T-helper 17 cell (primary cell): ENCODE measurements at places on chromosomes 13 and 19.

- H3K27me3 ChIP-seq: no peaks in the 10 kb centered on the region
- H3K27ac ChIP-seq: peak overlapping the region; percentile 62
- peaks cover 5% of the 10 kb centered on the region for H3K4me1 ChIP-seq
- H3K4me3 ChIP-seq: no peak overlapping the region
- peak; percentile 56 for DNase-seq
- no peaks in the 10 kb centered on the region for H3K36me3 ChIP-seq
These were observed 3.7 kb downstream of the WDR87 start for GRCh38 chr19:37902668-37903067.

DNA sequence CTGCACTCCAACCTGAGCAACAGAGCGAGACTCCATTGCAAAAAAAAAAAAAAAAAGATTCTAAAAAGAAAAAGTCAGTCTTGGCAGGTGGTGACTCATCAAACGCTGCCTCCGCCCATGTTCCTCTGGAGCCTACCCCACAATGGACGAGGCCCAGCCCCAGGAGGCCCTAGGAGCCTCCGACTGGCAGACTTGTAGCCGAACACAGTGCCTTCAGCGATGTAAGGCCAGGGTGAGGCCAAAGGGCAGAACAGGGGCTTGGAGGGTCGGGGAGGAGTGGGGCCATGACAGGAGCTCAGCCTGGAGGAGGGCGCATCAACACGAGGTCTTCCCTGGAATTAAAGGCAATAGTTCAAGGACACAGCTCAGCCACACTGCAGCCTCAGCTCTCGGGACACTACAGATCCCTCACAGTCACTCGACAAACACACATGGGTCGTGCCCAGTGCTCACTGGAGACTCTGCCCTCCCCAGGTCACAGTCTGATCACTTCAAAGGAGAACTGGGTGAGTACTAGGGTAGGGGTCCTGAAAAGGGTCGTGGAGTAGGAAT, 5.1 kb downstream of the USE1 start:
- DNase-seq: no peak
- H3K4me3 ChIP-seq: no peak overlapping the region
- H3K27ac ChIP-seq: no peak overlapping the region
- H3K4me1 ChIP-seq: peaks cover 6% of the 10 kb centered on the region
- H3K27me3 ChIP-seq: no peaks in the 10 kb centered on the region
- H3K36me3 ChIP-seq: no peaks in the 10 kb centered on the region

DNA sequence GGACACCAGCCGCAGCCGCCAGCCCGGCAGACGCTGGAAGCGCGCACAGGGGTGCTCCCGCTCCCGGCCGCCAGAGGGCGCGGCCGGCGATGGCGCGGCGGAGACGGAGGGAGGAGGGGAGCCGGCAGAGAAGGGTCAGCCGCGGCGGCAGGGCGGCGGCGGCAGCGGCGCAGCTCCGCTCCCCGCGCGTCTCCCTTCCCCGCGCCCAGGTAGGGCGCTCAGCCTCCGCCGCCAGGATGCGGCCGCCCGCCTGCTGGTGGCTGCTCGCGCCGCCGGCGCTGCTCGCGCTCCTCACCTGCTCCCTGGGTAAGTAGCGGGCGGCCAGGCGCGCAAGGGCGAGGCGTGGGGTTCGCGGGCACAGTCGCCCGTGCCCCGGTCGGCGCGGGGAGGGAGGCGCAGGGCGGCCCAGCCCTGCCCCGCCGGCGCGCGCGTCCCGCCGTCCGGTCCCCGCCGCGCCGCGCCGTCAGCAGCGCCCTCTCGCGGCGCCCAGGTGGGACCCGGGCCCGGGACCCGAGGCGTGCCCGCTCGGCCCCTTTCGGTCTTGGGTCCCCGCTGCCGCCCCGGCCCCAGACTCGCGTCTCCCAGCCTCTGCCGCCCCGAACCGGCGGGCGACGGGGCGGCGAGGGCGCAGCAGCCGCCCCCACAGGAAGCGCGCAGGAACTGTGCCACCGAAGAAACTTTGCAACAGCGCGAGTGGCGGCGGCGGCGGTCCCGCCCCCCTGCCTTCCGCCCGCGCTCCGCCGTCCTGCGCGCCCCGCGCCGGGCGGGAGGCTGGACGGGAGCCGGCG, at the start of gene B3GLCT:
TSS of gene B3GLCT (plus strand) at position 127 of the 788 bp plus-strand sequence. CDS start at position 237, 110 bp downstream.
- peaks cover 28% of the 10 kb centered on the region for H3K4me1 ChIP-seq
- H3K36me3 ChIP-seq: peaks cover 4% of the 10 kb centered on the region
- peak within 1 kb of the TSS; percentile 87 for H3K27ac ChIP-seq
- peaks cover 4% of the 10 kb centered on the region for H3K27me3 ChIP-seq
- DNase-seq: peak; percentile 80
- peak within 1 kb of the TSS; percentile 93 for H3K4me3 ChIP-seq

GRCh38 chr13:95474992-95475391, 77.5 kb upstream of the CLDN10 start:
- H3K4me1 ChIP-seq: peaks cover 5% of the 10 kb centered on the region
- H3K27me3 ChIP-seq: peaks cover 23% of the 10 kb centered on the region
- H3K36me3 ChIP-seq: no peaks in the 10 kb centered on the region

GRCh38 chr13:33259296-33259695, 26.3 kb downstream of the STARD13 start:
- no peak overlapping the region for H3K27ac ChIP-seq
- no peak overlapping the region for H3K4me3 ChIP-seq
- H3K36me3 ChIP-seq: no peaks in the 10 kb centered on the region
- no peaks in the 10 kb centered on the region for H3K4me1 ChIP-seq

DNA sequence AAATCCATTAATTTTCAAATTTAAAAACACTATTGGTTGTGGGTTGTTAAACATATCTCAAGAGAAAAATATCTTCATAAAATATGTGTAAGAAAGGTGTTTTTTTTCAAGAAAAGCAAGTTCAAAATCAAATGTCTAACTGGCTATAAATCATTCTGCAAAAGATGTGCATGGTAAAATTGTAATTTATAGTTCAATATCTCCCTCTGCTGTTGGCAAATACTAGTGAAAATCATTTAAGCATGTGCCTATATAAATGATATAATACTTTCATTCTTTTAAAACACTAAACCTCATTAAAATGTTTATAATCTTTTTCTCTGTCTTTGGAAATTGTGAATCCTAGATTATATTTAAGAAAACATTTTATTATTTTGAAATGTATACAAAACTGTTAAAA, 17.2 kb upstream of the SLITRK6 start:
- no peaks in the 10 kb centered on the region for H3K36me3 ChIP-seq
- DNase-seq: no peak
- no peaks in the 10 kb centered on the region for H3K4me1 ChIP-seq
- no peak overlapping the region for H3K4me3 ChIP-seq
- H3K27ac ChIP-seq: no peak overlapping the region

DNA sequence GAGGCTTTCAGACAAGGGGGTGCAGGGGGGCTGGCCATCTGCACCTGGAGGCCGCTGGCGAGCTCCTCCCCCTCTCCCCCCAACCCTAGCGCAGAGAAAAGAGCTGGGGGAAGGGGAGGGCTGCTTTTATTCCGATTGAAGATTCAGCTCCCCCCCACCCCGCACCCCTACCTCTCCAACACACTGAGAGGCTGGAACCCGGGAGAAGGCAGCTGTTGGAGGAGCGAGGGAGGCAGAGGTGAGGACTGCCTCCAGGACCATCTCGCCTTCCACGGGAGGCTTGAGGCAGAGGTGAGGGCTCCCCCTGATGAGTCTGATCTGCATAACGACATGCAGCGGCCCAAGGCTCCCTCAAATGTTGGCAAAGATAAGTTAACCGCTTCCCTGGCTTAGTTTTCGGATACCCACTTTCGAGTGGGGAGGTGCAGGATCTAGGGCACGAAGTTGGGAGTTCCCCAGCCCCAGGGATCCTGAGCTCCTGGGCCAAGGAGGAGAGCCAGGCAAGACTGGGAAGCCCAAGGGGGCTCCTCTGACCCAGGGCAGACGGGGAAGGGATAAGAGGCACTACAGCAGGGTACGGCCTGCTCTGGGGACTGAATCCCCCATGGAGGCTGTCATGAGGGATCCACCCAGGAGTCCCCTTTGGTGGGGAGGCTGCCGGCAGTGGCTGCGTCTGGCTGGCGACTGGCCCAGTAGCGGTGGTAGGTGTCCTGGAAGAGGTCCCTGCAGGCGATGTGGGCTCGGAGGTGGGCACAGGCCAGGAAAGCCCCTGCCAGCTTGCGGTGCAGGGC, 1.2 kb upstream of the NUMBL start:
- DNase-seq: no peak
- peak overlapping the region; percentile 53 for H3K4me3 ChIP-seq
- no peaks in the 10 kb centered on the region for H3K36me3 ChIP-seq
- no peaks in the 10 kb centered on the region for H3K27me3 ChIP-seq
- H3K4me1 ChIP-seq: peaks cover 8% of the 10 kb centered on the region
- no peak overlapping the region for H3K27ac ChIP-seq

GRCh38 chr13:71316792-71317363, 550.1 kb downstream of the DACH1 start:
- no peaks in the 10 kb centered on the region for H3K4me1 ChIP-seq
- H3K4me3 ChIP-seq: no peak overlapping the region
- peaks cover 13% of the 10 kb centered on the region for H3K27me3 ChIP-seq
- no peak for DNase-seq
- no peak overlapping the region for H3K27ac ChIP-seq

GRCh38 chr19:1227304-1228054, 10.3 kb downstream of the CBARP start:
- H3K4me1 ChIP-seq: no peaks in the 10 kb centered on the region
- no peaks in the 10 kb centered on the region for H3K36me3 ChIP-seq
- DNase-seq: no peak
- no peaks in the 10 kb centered on the region for H3K27me3 ChIP-seq

DNA sequence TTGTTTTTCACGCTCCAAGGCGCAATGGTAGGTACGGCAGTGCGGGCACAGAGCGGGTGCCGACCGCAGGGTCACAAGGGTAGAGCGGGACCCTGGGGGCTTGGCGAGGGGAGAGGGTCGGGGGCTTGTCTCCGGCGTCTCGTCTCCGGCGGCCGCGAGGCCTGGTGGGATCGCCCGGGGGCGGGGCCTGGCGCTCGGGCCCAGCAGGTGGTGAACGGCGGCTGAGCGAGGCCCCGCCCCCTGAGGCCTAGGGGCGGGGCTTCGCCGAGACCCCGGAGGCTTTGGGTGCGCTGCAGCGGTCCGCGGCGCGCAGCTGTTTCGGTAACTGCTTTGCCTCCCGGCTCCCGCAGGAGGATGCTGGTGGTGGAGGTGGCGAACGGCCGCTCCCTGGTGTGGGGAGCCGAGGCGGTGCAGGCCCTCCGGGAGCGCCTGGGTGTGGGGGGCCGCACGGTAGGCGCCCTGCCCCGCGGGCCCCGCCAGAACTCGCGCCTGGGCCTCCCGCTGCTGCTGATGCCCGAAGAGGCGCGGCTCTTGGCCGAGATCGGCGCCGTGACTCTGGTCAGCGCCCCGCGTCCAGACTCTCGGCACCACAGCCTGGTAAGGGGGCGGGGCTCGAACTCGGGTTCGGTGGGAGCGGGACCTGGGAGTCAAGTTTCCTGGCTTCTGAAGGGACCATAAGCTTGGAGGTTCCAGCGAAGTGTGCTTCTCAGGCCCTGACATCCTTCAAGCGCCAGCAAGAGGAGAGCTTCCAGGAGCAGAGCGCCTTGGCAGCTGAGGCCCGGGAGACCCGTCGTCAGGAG, at the start of gene TSEN34:
TSS of gene TSEN34 (plus strand) at position 298 of the 800 bp plus-strand sequence. CDS start at position 355, 57 bp downstream.
- peak within 1 kb of the TSS; percentile 99 for H3K4me3 ChIP-seq
- no peaks in the 10 kb centered on the region for H3K36me3 ChIP-seq
- peak; percentile 88 for DNase-seq
- H3K27ac ChIP-seq: peak within 1 kb of the TSS; percentile 99
- peaks cover 26% of the 10 kb centered on the region for H3K4me1 ChIP-seq

- H3K4me3 ChIP-seq: peak overlapping the region; percentile 36
- DNase-seq: peak; percentile 79
- no peaks in the 10 kb centered on the region for H3K27me3 ChIP-seq
These were observed 9.3 kb downstream of the HOOK2 start for GRCh38 chr19:12766051-12766521.

GRCh38 chr13:91745967-91746366, 347.5 kb downstream of the GPC5 start:
- DNase-seq: no peak
- no peak overlapping the region for H3K4me3 ChIP-seq
- H3K27ac ChIP-seq: no peak overlapping the region
- no peaks in the 10 kb centered on the region for H3K27me3 ChIP-seq

DNA sequence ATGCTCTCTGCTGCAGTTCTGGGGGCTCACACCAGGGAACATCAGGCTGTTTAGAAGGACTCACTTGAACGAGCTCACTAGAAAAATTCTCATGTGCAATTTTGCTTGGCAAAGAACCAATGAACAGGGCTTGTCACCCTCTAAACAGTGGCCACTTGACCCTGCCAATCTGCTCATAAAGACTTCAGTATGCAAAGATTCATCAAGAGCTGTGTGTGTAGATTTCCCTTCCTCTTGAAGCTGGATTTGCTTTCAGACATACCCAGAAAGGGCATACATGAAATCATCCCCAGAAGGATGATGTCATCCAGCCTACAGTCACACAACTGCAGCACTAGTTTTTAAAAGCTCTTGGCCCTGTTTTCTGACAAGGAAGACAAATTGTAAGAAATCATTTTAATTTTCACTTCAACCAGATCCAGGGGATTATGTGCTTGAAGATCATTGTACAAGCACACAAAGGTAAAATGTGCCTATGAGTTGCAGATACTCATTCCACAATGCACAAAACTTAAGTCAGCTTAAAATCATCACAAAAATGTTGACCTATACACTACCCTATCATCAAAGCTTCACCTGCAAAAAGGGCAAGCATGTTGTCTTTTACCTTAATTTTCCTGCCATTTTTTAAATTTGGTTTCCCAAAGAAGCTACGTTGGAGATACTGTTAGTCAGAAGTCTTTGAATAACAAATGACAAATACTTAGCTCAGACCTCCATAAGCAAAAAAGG, 5.2 kb upstream of the STK24 start:
- H3K36me3 ChIP-seq: peaks cover 2% of the 10 kb centered on the region
- no peak overlapping the region for H3K27ac ChIP-seq
- no peak overlapping the region for H3K4me3 ChIP-seq
- no peak for DNase-seq
- H3K27me3 ChIP-seq: no peaks in the 10 kb centered on the region
- peaks cover 17% of the 10 kb centered on the region for H3K4me1 ChIP-seq

GRCh38 chr19:49403404-49404187, 15.5 kb downstream of the KASH5 start:
- peak overlapping the region; percentile 67 for H3K27ac ChIP-seq
- H3K4me3 ChIP-seq: no peak overlapping the region
- DNase-seq: no peak
- H3K27me3 ChIP-seq: no peaks in the 10 kb centered on the region
- peaks cover 2% of the 10 kb centered on the region for H3K36me3 ChIP-seq

DNA sequence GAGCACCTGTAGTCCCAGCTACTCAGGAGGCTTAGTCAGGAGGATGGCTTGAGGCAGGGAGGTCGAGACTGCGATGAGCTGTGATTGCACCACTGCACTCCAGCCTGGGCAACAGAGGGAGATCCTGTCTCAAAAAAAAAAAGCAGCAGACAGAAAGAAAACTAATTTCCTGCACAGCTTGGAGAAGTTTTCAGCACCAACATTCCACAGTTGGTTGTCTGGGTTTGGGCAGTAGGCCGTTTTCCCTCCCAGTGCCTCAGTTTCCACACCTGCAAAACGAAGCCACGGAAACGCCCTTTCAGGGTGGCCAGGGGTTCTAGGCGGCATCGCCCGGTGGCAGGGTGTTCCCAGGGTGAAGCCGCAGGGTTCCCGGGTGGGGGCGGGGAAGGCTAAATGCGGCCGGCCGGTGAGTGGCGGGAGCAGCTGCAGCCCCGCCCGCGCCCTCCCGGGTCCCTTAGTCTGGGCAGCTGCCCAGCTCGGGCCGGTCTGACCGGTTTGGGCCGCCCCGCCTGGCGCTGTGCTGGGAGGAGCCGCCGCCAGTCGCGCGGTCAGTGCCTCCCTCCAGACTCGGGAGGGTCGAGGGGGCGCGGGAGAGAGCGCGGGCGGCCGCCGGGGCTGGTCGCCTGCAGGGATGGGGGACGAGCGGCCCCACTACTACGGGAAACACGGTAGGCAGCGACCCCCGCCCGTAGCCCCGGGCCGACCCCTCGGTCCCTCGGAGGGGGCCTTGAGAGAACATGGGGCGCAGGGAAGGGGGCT, at the start of gene SLC44A2:
TSS of gene SLC44A2 (plus strand) at position 551 of the 759 bp plus-strand sequence. CDS start at position 632, 81 bp downstream.
- peak within 1 kb of the TSS; percentile 67 for H3K4me3 ChIP-seq
- no peaks in the 10 kb centered on the region for H3K27me3 ChIP-seq
- peak within 1 kb of the TSS; percentile 89 for H3K27ac ChIP-seq
